ENCODE measurements at places on chromosomes 2 and 18.

DNA sequence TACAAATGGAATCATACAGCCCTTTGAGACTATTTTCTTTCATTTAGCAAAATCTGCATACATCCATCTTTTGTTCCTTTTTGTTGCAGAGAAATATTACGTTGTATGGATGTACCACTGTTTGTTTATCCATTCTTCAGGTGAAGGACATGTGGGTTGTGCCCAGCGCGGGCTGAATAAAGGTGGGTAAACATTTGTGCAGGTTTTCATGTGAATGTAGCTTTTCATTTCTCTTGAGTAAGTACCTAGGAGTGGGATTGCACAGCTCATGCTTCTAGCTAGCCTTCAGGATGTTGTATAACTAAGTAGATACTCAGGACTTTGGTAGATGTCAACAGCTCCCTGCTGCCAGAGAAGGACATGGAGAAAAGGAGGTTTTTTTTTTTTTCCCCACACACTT is 50.6 kb upstream of the SPRED2 start:
- DNase-seq = no peak

DNA sequence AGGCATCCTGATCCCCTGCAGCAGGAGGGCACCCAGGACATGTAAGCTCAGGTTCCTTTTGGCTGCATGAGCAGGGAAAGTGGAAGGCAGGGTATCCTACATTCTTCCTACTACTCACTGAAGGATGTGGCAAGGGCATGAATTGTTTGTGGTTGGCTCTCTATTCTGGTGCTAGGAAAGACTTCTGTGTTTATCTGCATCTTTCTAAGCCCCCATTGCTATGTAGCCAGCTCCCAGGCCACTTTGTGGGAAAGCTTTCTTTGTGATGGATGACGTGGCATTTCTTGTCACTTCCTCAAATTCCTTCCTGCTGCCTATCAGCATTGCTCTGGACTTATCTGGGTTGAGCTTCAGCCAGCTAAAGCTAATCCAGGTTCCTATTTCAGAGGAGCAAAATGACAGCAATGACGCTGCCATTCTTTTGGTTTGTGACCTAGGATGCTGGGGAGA is 46.2 kb downstream of the MEIS1 start:
- no peak for DNase-seq

GRCh38 chr2:45837812-45838341 is 186.4 kb downstream of the PRKCE start:
- DNase-seq = no peak

DNA sequence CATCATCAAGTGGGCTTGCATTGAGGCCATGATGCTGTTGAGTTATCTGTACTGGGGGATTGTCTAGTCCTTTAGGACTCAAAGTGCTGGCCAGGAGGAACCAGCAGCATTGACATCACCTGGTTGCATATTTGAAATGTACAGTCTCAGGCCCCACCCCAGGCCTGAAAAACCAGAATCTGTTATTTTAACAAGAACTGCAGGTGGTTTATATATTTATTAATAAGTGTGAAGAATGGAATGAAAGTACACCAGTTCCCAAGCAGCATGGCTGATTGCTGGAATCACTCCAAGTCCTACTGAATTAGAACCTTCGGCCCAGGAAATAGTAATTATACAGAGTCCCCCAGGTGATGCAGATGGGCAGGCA is 2.8 kb downstream of the IL1F10 start:
- no peak for DNase-seq

GRCh38 chr2:30145826-30146336 is 926 bp upstream of the YPEL5 start:
- DNase-seq = no peak

DNA sequence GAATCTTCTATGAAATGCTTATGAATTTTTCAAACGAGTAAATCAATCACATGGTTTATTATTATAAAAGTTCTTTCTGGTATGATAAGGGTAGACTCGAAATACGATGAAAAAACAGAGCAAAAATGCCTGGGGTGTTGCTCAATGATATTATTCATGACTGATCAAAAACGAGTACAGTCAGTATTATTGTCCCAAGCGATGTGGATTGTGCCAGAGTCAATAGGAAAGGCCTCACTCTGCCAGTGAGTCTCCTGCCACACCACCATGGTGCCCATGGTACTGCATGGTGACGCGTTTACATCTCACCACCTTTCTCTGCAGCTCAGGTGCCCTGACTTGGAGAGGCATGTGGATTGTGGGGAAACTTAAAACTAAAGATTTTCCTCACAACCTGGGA is 58.5 kb downstream of the KCTD1 start:
- DNase-seq = no peak

GRCh38 chr18:42958353-42958752 is 157.1 kb downstream of the RIT2 start:
- no peak for DNase-seq

All from activated T-cell treated with anti-CD3 and anti-CD28 coated beads, Interleukin-2, amount 50 U/mL, for 1 hour (primary cell).